Fibroblast of skin of back (primary cell): ENCODE measurements at places on chromosomes 12 and 14.

DNA sequence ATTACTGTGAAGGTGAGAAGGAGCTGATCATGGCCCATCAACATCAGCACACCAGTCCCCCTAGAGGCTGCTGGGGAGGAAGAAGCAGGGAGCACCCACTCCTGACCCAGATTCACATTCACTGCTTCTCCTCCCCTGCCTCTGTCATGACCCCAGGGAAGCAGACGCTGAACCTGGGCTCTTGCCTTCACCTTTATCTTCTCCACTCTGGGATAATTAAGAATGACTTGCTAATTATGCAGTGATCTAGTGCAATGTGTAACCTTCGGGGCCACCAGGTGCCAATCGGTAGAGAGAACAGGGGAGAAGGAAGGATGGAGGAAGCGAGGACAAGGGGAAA is 44.4 kb upstream of the IQSEC3 start:
- DNase-seq: no peak

- DNase-seq: no peak
Observed at GRCh38 chr12:96172981-96173380, 21.2 kb upstream of the ELK3 start.

- DNase-seq: no peak
Observed at GRCh38 chr12:62766496-62766895, 168.5 kb downstream of the PPM1H start.

DNA sequence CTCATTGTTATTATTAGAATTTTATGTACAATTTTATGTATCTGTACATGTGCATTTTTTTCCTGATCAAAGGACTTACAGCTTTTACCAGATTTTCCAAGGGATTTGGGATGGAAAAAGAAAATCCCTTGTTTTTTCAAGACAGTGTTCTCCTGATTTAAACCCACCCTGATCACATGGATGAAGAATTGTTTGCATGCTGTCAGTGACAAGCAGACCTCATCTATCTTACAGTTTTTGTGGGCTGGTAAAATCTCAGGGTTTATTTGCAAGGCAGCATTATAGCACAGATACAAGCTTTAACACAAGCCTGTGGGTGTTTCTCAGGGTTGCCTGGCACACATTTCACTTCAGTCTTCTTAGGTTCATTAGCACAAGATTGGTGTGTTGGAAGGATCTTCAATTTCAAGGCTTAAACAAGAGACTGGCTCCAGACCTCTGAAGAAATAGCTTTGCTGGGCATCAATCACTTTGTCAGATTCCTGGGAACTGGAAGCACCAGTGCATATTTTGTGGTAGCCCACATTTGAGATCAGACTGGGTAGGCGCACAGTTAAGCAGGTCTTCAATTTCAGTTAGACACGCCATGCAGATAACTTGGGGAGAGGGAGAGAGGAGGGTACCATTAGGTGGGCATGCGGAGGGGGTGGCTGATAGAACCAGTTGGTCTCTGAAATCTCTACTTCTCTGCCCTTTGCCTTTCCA is 118.0 kb downstream of the TBX5 start:
- no peak for DNase-seq

DNA sequence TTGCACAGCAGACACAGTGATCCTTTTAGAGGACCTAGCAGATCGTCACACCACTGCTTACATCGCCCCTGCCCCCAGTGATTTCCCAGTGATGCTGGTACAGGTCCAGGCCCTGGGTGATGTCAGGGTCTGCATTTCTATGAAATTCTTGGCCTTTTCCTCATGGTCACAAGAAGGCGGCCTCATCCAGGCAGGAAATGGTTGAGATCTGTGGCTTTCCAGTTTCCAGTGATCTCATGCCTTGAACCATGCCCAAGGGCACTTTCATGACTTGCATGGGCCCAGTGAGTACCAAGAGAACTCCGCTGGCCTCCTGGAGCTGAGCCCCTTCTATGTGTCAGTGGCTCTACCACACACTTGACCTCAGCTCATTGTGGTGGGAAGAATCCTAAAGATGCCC is 41.9 kb upstream of the BDKRB2 start:
- peak; percentile 64 for DNase-seq

- no peak for DNase-seq
Observed at GRCh38 chr14:91554535-91555332, 44.6 kb upstream of the PPP4R3A start.

- DNase-seq: no peak
Observed at GRCh38 chr14:72104011-72104613, 171.9 kb downstream of the RGS6 start.

DNA sequence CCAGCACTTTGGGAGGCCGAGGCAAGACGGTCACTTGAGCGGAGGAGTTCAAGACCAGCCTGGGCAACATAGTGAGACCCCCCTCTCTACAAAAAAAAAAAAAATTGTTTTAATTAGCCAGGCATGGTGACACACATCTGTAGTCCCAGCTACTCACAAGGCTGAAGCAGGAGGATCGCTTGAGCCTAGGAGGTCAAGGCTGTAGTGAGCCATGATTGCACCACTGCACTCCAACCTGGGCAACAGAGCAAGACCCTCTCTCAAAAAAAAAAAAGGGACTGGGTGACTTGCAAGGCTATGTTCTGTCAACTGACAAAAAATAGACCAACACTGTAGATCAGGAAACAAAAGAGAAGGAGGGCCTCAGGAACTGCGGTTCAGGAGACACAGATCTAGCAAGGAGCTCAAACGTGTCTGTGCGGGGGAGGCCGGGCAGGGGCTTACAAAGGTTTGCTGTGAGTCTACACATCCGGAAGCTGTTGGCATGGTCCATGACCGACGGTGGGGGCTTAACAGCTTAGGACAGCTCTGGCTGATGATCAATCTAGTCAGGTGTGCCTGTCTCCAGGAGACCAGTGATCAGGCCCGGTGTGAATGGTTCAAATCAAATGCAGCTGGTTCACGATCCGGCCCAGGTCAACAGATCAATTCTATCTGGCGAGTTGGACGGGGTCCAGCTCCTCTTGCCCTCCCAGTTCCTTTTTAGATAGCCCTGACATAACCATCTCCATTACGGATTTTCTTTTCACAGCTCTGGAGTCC is 31.7 kb upstream of the INF2 start:
- DNase-seq: no peak

DNA sequence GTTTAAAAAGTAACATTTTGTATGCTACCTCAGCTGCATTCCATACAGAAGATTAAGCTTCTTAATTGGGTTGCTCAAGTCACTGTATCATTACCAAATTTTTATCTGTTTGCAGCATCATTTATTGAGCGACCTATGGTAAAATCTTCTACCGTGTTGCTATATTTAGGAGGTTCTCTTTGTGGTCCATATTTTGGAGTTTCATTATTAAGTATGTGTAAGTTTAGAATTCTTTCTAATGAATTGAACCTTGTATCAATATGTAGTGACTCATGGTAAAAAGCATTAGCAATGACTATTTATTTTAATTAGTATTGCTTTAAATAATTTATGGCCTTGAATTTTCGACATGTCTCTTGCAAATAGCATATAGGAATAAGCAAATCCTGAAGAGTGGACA is 42.2 kb downstream of the CSRP2 start:
- no peak for DNase-seq

DNA sequence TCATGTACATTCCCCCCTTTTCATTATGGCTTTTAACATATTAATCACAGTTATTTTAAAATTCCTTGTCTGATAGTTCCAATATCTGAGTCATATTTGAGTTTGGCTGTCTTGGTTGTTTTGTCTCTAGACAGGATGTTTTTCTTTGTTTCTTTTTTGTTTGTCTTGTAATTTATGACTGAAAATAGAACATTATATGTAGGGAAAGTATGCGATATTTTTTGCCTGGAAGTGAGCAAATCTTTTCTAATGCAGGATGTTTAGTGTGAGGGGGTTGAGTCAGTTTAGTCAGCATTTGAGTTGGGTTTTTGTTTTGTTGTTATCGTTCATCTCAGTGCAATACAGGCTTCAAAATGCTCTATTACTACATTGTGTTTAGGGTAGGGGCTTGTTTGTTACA is 239.7 kb downstream of the SNAPC1 start:
- DNase-seq: peak; percentile 88

GRCh38 chr12:67541625-67541991 is 106.9 kb upstream of the DYRK2 start:
- DNase-seq: no peak

GRCh38 chr12:53103860-53104305 is 597 bp downstream of the SOAT2 start:
- no peak for DNase-seq

GRCh38 chr14:99552572-99553216 is 51.3 kb downstream of the CCDC85C start:
- no peak for DNase-seq

GRCh38 chr14:99252443-99252939 is 19.5 kb downstream of the BCL11B start:
- DNase-seq: no peak

- no peak for DNase-seq
Observed at GRCh38 chr12:105024928-105025327, 38.8 kb downstream of the NOPCHAP1 start.

GRCh38 chr14:96042248-96042930 is 3.2 kb downstream of the C14orf132 start:
- peak; percentile 71 for DNase-seq

GRCh38 chr14:44108601-44109000 is 398.5 kb downstream of the FSCB start:
- no peak for DNase-seq

GRCh38 chr14:79325071-79325470 is 886.2 kb downstream of the DIO2 start:
- no peak for DNase-seq

- peak; percentile 26 for DNase-seq
Observed at GRCh38 chr14:32078858-32079216, 1.7 kb downstream of the ARHGAP5 start.

DNA sequence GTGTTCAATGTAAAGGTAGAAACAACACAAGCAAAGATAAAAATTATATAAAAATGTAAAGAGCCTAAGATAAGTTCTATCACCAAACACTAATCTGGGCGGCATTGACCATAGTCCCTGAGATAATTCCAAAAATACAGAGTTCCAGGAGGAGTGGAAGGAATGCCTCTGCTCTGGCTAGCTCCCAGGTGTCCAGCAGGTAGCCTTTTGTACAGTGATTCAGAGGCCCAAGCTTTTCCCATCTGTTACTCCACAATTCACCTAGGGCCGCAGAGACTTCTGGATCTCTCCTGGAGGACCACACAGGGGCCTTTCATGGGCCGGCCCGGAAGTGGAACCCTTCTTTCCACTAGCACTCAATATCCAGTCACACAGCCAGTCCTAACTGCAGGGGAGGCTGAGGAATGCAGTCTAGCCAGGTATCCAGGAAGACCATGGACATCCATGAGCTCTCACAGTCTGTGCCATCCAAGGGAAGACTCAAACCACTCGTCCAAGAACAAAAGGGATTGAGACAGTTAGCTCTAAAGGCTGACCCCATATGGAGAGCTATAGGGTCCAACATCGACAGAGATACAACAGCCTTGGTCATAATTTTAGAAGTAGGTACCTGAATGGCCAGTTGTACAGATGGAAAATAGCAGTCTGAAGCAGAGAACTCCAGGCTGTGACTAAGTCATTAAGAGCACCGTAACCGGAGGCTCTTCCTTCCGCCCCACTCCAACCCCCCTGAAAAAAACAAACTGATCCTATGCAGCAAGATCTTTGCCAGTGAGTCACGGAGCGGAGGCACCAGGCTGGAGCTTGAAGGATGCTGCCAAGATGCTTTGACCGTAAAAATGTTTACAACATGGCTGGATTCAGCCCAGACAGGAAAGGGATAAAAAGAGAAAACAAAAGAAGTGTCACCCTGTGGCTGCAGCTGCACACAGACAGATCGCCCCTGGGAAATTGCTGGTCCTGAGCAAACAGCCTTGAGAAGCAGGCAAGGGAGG is 204.8 kb downstream of the NUAK1 start:
- DNase-seq: peak; percentile 98

GRCh38 chr12:15863984-15864383 is 18.2 kb upstream of the STRAP start:
- no peak for DNase-seq

GRCh38 chr12:56541631-56542030 is 20.0 kb downstream of the RBMS2 start:
- no peak for DNase-seq

DNA sequence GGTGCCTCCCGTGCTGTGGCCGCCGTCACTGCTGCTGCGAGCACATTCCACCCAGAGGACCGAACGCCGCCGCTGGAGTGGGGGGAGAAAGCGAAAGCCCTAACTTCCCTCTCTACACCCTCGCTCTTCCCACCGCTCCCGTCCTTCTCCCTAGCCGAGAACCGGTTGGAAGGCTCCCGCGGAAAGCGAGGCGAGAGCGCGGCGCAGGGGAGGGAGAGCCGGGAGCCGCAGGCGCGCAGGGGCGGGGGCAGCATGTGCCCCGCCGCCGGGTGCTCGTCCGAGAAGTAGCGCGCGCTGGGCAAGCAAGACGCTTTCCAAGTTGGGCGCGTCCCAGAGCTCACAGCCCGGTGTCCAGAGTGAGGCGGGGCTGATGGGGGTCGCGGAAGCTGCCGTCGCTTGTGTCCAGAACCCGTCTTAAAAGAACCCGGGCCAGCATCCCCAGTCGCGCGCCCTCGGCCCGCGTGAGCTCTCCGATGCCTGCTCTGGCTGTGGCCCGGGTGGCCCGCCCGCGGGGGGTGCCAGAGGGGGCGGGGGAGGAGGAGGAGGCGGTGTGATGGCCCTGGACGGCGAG is at the start of gene TRHDE:
Gene TRHDE (plus strand): TSS at position 280 of the 571 bp plus-strand sequence. CDS start 274 bp downstream, at position 554.
- peak; percentile 76 for DNase-seq

- no peak for DNase-seq
Observed at GRCh38 chr14:71338153-71338552, 430.9 kb downstream of the PCNX1 start.

DNA sequence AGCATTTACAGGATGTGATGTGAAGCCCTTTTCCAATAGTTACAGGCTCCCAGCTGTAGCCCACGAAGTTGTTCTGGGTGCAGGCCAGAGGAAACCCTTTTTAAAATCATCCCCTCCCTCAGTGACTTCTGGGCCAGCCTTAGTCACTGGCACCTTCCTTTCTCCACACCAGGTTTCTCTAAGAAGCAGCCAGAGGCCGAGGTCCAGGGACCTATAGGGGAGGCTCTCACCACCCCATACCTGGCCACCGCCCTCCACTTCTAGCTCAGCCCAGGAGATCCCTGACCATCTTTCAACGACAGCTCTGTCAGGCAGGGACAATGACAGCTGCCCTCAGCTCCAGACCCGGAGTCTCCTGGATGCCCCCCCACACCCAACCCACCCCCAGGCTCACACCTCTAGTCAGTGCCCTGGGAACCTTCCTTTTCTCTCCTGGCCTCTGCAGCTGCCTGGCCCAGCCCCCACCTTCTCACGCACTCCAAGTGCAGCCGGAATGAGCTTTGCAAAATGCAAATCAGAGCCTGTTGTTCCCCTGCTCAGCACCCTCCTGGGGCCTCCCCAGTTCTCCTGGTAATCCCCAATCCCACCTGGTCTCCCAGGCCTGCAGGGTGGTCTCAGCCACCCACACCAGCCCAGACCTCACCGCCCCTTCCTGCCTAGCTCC is 46.7 kb downstream of the TESC start:
- DNase-seq: no peak

DNA sequence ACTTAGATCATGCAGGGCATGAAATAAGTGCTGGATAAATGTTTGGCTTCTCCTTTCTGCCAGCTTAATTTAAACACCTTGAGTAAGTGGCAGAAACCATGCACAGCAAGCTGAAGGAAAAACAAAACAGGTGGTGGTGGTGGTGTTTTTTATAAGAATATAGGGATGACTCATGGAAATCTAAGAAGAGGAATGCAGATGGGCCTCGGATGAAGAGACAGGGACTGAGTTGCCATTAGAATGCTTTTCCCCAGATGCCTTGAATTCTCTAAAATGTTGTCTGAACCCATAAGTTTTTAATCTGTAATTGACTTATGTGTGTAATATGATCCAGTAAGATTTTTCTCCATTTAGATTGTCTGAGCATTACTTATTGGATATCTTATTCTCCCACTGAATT is 93.1 kb upstream of the ZDHHC17 start:
- DNase-seq: peak; percentile 73
